ENCODE measurements at places on chromosomes 6 and 20.

- no peaks in the 10 kb centered on the region for H3K4me1 ChIP-seq
- H3K4me3 ChIP-seq = no peak overlapping the region
- H3K27ac ChIP-seq = no peak overlapping the region
- DNase-seq = no peak
- H3K27me3 ChIP-seq = no peaks in the 10 kb centered on the region
Observed at GRCh38 chr20:4099905-4100675, 84.7 kb upstream of the RNF24 start.

- H3K27ac ChIP-seq = no peak overlapping the region
- no peaks in the 10 kb centered on the region for H3K4me1 ChIP-seq
- DNase-seq = no peak
Observed at GRCh38 chr20:58544286-58544685, 29.1 kb upstream of the APCDD1L start.

DNA sequence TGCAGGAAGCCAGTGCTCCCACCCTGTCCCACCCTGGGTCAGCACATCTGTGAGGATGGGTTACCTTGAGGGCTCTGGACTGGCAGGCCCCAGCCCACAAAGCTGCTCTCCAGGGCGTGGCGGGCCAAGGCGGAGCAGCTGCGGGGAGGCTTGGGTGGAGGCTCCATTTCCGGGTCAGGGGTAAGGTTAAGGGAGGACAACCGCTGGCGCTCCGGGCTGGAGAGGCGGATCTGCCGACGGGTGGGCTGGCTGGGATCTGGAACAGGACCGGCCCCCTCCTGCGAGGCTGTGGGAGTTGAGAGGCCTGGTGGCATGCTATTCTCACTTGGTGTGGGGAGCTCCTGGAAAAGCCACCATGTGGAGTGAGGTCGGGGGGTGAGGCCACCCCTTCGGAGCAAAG, 5.5 kb downstream of the SMPD2 start:
- peaks cover 30% of the 10 kb centered on the region for H3K36me3 ChIP-seq
- H3K4me1 ChIP-seq = peaks cover 8% of the 10 kb centered on the region
- H3K27ac ChIP-seq = no peak overlapping the region
- H3K27me3 ChIP-seq = no peaks in the 10 kb centered on the region

DNA sequence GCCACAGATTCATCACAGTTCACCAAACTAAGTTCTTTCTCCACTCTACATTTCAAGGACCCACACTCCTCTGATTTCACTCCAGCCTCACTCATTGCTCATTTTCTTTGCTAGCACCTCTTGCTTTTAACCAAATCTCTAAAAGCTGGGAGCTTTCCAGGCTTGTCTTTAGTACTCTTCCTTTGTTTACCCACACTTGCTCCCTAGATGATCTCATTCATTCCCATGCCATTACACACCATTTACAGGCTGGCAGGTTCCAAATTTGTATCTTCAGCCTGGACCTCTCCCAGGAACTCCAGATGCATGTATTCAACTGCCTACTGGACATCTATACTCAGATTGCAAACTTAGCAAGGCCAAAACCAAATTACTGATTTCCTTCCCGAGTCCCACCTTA, 5.3 kb upstream of the GUCA1B start:
- no peak overlapping the region for H3K27ac ChIP-seq
- DNase-seq = no peak
- no peaks in the 10 kb centered on the region for H3K27me3 ChIP-seq
- peaks cover 8% of the 10 kb centered on the region for H3K36me3 ChIP-seq
- H3K4me1 ChIP-seq = peaks cover 8% of the 10 kb centered on the region

DNA sequence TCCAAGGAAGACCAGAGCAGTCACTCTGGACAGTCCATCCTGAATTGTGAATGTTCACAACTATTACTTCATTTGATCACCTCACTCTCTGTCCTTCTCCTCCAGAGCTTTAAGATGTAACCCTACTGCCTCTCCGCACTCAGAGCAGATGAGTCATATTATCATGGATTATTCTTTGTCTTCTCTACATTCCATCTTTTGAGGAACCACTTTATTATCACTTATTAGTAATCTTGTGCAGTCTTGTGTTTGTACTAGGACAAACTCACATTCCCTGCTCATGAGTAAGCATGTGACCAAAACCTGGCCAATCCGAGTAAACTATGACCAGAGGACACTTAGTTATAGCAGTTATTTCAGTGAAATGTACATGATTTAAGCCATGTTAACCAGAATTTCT, 401.5 kb upstream of the ADGRB3 start:
- no peak for DNase-seq
- H3K4me1 ChIP-seq = no peaks in the 10 kb centered on the region
- H3K27ac ChIP-seq = no peak overlapping the region
- H3K4me3 ChIP-seq = no peak overlapping the region
- no peaks in the 10 kb centered on the region for H3K36me3 ChIP-seq
- H3K27me3 ChIP-seq = no peaks in the 10 kb centered on the region

DNA sequence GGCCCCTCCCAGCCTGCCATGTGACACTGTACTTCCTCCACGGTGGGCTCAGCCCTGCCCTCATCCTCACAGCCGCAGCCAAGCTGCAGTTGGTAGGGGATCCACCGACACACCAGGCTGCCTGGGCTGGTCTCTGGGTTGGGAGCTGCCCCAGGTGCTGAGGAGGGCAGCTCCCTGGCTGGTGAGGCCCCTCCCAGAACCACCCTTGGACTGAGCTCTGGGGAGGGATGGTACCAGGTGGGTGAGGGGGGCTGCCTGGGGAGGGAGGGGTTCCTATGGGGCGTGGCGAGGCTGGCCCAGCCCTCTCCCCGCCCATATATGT, 185 bp upstream of the TNFRSF6B start:
- H3K27me3 ChIP-seq = no peaks in the 10 kb centered on the region
- H3K27ac ChIP-seq = no peak overlapping the region
- peaks cover 57% of the 10 kb centered on the region for H3K4me1 ChIP-seq
- H3K36me3 ChIP-seq = peaks cover 5% of the 10 kb centered on the region

GRCh38 chr6:156423075-156423474, 354.1 kb upstream of the ARID1B start:
- H3K27me3 ChIP-seq = no peaks in the 10 kb centered on the region
- no peaks in the 10 kb centered on the region for H3K4me1 ChIP-seq
- no peaks in the 10 kb centered on the region for H3K36me3 ChIP-seq
- no peak overlapping the region for H3K27ac ChIP-seq
- no peak for DNase-seq

DNA sequence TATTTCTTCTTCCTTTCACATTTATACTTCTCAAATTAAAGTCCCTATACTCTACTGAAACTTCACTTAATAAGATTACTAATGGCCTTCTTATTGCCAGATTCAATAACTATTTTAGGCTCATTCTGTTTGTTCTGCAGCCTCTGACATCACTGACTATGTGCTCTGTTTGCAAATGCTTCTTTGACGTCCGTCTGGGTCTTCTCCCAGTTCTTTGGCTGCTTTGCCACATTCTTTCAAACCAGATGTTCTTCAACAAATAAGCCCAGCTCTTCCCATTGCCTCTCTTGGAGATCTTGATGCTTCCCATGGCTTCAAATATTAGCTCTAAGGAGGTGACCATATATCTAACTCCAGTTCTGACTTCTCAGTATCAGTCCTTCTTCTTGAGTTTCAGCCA, 117.4 kb downstream of the BTBD9 start:
- no peaks in the 10 kb centered on the region for H3K36me3 ChIP-seq
- H3K4me3 ChIP-seq = no peak overlapping the region
- no peaks in the 10 kb centered on the region for H3K27me3 ChIP-seq

DNA sequence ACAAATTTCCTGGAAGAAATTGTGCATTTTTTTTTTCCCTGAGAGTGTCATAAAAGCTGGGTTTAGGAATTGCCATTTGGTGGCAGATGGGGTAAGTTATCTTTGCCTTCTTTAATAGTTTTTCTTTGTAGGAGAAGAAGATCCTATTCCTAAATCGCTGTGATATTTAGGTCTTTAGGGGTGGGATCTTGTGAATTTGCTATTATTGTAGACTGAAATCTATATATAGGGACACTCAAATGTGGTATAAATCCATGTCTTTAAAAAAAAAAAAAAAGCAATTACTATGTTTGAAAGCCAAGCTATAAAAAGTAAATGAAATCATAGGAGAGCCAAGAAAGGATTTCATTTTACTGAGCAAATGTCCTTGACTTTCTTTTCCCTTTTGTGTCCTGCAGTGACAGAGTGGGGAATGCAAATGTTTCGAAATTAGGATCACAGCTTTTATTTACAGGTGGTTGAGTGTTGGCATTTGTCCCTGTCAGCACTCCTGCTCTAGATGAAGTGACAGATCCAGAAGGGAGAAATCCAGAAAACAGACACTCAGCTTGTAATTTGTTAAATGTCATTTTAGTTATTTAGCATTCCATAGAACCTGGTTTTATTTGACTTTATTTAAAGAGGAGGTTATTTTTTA, 29.4 kb downstream of the TIAM2 start:
- no peaks in the 10 kb centered on the region for H3K4me1 ChIP-seq
- no peak overlapping the region for H3K4me3 ChIP-seq
- no peaks in the 10 kb centered on the region for H3K27me3 ChIP-seq
- H3K27ac ChIP-seq = no peak overlapping the region

DNA sequence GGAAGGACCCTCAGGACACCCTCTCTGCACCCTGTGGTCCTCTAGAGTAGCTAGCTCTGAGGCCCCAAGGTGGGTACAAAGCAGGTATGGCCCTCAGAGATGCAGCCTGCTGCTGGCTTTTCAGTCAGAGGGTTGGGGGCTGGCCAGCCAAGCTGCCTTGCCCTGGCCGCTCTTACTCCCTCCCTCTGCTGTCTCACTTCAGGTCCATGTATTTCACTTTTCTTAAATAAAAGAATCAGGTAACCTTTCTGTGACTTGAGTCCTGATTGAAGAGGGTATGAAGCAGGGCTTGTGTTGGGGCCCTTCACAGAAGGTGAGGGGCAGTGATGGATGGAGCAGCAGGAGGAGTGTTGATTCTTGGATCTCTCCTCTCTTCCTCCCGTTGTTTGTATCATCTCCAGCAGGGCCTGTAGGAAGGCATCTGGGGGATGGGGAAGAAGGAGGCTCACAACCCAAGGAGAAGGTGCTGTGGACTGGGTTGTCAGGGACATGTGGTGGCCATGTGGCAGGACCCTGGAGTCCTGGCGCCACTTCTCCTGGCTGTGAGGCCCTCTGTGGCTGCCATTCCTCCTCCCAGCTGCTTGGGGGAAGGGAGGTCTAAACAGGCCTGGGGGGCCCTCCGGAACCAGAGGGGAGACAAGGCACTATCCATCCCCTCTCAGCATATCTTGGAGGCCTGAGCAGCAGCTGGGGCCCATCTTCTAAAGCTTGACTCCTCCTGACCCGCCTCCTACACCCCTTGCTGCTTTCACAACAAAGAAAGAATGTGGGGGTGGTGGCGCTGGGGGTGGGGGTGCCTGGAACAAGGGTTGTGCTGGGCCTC, 1.1 kb upstream of the PTK7 start:
- no peak for DNase-seq
- H3K27me3 ChIP-seq = peaks cover 10% of the 10 kb centered on the region
- H3K4me3 ChIP-seq = no peak overlapping the region

GRCh38 chr6:87641065-87641692, 51.2 kb downstream of the ORC3 start:
- peaks cover 5% of the 10 kb centered on the region for H3K36me3 ChIP-seq
- H3K27me3 ChIP-seq = no peaks in the 10 kb centered on the region
- H3K4me1 ChIP-seq = no peaks in the 10 kb centered on the region
- H3K4me3 ChIP-seq = no peak overlapping the region
- H3K27ac ChIP-seq = no peak overlapping the region

- H3K4me3 ChIP-seq = no peak overlapping the region
- no peak overlapping the region for H3K27ac ChIP-seq
- H3K4me1 ChIP-seq = peaks cover 4% of the 10 kb centered on the region
Observed at GRCh38 chr6:1729133-1729749, 119.5 kb downstream of the FOXC1 start.

DNA sequence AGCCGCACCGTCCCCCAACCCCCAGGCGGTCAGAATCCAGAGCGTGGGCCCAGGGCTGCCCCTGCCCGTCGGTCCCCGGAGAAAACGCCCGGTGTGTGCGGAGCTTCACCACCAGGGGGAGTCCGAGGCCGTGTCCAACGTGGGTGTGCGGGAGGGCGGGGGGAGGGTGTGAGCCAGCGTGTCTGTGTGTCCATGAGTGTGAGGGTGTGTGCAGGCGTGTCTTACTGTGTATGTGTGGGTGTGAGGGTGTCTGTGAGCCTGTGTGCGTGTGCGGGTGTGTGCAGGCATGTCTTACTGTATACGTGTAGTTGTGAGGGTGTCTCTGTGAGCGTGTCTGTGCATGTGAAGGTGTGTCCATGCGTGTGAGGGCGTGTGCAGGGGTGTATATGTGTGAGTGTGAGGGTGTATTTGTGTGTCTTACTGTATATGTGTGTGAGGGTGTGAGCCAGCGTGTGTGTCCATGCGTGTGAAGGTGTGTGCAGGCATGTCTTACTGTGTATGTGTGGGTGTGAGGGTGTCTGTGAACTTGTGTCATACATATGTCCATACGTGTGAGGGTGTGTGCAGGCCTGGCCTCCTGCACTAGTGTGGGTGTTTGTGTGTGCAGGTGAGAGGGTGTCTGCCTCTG, 24.6 kb upstream of the GATA5 start:
- H3K4me1 ChIP-seq = peaks cover 15% of the 10 kb centered on the region
- no peaks in the 10 kb centered on the region for H3K36me3 ChIP-seq
- peak; percentile 90 for DNase-seq
- no peaks in the 10 kb centered on the region for H3K27me3 ChIP-seq

- DNase-seq = no peak
- no peaks in the 10 kb centered on the region for H3K4me1 ChIP-seq
- H3K36me3 ChIP-seq = no peaks in the 10 kb centered on the region
Observed at GRCh38 chr6:70547313-70547712, 19.4 kb upstream of the SDHAF4 start.

GRCh38 chr6:111952821-111953540, 79.7 kb upstream of the FYN start:
- no peaks in the 10 kb centered on the region for H3K27me3 ChIP-seq
- H3K4me1 ChIP-seq = no peaks in the 10 kb centered on the region
- H3K4me3 ChIP-seq = no peak overlapping the region
- H3K36me3 ChIP-seq = no peaks in the 10 kb centered on the region
- DNase-seq = no peak

DNA sequence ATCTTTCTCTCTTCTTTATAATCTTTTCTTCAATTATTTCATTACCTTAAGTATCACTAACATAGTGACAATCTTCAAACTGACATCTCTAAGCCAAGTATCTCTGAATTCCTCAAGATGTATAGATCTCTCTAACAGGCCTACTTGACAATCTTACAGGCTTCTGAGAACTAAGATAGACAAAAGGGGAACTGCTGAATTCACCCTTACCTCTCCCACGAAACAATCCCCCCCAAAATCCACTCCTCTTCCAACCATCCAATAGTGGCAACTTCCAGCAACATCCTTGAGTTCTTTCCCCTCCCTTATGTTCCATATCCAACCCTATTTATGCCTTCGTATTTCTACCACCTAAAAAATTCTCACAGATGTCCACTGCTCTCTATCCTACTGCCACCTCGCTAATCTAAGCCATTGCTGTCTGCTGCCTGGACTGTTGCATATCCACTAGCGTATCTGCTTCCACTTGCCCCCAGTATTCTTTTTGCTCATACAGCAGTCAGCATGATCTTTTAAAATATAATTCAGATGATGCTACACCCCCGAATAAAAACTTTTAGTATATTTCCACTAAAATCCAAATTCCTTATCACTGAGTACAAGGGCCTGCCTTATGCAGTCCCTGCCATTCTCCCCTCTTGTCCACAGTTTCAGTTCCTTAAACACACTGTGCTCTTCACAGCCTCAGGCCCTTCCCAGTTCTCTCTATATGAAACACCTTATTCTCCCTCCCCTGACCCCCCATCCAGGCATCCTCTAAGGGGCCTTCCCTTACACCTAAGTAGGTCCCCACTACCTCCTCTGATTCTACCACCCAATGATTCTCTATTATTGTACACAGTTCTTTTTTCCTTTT, 8.0 kb downstream of the REPS1 start:
- H3K27me3 ChIP-seq = no peaks in the 10 kb centered on the region
- H3K4me3 ChIP-seq = no peak overlapping the region
- H3K4me1 ChIP-seq = peaks cover 17% of the 10 kb centered on the region

GRCh38 chr6:155964544-155964943, 508.9 kb upstream of the NOX3 start:
- H3K4me3 ChIP-seq = no peak overlapping the region
- no peak for DNase-seq
- no peaks in the 10 kb centered on the region for H3K4me1 ChIP-seq

All from upper lobe of left lung (tissue), 6 donors.